A549 treated with DMSO at 1 μM for 4 hours (cell line): ENCODE measurements at places on chromosomes 3 and 15. TPM values are rescaled to one million over a fixed set of nuclear protein-coding genes. Genes with fewer than 3 reads are reported as not detected.

The SLC2A2 gene
- total RNA-seq: not detected in 5 replicates

The ITGA11 gene
- total RNA-seq: 2.9 to 8.7 TPM (median 6.3 TPM) in 5 replicates

The MAGEF1 gene
- 27.2 to 33.0 TPM (median 31.7 TPM) in 5 replicates for total RNA-seq

The AHSG gene
- total RNA-seq: 0.08 TPM in 1 of 5 replicates, not detected in the others

The MME gene
- not detected in 5 replicates for total RNA-seq

The HIGD2B gene
- 0.09 TPM in 1 of 5 replicates, not detected in the others for total RNA-seq

The COL8A1 gene
- not detected in 5 replicates for total RNA-seq

The CYB561D2 gene
- total RNA-seq: 17.2 to 23.0 TPM (median 22.0 TPM) in 5 replicates

The ANKRD63 gene
- total RNA-seq: 0.11 to 0.28 TPM (median 0.20 TPM) in 5 replicates

The ISL2 gene
- total RNA-seq: 3.3 to 4.6 TPM (median 4.0 TPM) in 5 replicates

The GOLGA8H gene
- 1.9 to 2.9 TPM (median 2.6 TPM) in 5 replicates for total RNA-seq

The ELL3 gene
- 0.77 to 1.8 TPM (median 1.6 TPM) in 5 replicates for total RNA-seq

The A4GNT gene
- total RNA-seq: not detected in 5 replicates

The PRTG gene
- 8.8 to 12.5 TPM (median 10.8 TPM) in 5 replicates for total RNA-seq

The GOLGA8O gene
- 0.19 to 0.54 TPM (median 0.33 TPM) in 5 replicates for total RNA-seq
